ENCODE measurements at places on chromosomes 2 and 18.

GRCh38 chr18:3493501-3494244 lies 43.7 kb downstream of the TGIF1 start:
- no peak for DNase-seq

GRCh38 chr18:13313006-13313686 lies 94.6 kb downstream of the LDLRAD4 start:
- DNase-seq, result peak; percentile 6

DNA sequence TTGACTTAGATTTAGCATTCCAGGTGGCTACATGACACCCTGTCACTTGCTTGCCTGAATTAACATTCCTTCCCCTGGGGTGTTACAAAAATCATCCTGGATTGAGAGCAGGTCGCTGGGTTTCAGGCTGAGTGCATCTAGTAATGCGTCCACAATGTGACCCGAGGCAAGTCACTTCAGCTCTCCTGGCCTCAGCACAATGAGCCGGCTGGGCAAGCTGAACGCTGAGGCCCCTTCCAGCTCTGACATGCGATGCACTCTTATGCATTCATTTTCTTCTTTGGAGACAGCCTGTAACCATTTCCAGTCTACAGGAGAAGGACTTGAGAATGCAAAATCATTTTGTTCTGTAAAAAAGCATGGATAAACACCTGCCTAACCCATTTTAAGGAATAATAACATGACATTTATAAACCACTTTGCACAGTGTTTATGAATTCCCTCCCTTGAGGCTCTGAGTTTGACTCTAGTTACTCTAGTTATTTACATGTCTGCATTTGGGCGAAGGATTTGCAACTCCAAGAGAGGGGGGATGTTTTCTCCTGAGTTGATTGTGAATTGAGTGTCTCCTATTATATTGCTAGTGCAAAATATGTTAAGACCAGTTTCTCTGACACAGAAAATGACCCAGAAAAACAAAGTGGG lies 63.0 kb upstream of the CPO start:
- DNase-seq, result no peak

GRCh38 chr18:25818505-25818904 lies 271.9 kb downstream of the SS18 start:
- DNase-seq, result no peak

DNA sequence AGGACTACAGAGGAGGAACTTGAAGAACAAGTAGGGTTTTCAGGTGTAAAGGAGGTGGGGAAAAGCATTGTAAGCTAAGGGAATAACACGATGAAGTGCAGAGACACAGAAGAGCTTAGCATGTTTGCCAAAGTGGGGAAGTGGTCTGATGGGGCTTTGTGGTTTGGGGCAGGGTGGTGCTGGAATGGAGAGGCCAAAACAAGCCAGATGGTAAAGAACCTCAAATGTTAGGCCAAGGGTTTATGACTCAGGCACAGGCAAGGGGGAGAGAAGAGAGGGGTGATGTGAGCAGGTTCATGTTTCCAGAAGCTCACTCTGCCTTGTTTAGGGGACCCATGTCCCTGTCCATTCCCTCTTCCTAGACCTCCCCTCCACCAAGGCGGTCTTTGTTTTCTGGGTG lies 104.5 kb upstream of the YWHAQ start:
- DNase-seq, result no peak

DNA sequence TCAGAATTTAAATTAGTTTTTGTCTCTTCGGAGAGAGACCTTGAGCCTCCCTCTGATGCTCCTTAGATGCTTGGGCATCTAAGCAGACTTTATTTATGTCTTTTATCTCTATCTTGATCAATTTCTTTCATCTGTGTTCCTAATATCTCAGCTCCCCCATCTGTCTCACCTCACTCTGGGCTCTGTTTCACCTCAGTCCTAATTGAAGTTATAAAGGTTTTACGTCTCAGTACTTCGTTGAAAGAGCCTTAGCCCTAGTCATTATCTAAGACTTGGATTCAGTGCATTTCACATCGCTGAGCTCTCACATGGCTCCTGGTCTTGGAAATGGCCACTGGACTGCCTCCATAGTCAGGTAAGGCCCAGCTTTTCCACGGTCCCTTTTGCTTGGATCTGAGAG lies 13.8 kb upstream of the CTLA4 start:
- no peak for DNase-seq

DNA sequence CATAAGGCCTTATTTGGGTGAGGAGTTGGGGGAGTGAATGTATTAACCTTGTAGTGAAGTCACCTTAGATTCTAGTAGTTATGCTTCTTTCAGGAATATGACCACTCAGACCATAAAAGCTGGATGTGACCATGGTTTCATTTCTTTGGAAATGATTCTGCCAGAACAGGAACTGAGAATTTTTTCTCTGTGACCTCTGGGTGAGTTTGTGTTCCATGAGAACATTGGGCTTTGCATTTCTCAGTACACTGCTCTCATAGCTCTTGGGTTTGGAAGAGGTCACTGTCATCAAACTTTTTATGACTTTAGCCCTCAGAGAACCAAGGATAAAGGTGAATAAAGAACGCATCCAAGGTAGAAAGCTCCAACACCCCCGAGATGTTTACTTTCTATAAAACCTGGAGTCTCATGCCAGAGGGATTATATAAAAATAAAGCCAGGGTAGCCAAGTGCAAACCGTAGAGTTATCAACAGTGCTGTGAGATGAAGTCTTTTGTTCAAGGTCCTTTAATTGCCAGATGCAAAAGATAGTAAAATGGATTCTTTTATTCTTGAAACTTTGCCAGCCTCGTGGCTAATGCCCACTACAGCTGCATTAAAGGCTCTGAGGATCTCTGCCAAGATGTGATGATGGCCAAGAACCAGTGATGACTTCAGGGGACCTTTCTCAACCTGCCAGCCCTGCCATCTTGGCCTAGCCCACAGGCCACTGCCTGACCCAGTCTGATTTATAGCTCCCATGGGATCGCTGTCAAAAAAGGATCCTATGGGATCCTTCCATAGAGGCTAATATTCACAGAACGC lies 27.8 kb upstream of the MAT2A start:
- DNase-seq, result no peak

GRCh38 chr2:197075281-197075680 lies 148.8 kb upstream of the PGAP1 start:
- no peak for DNase-seq

GRCh38 chr2:49914281-49914680 lies 760.0 kb upstream of the FSHR start:
- DNase-seq, result no peak

- DNase-seq, result peak; percentile 12
These were observed 242.6 kb downstream of the PHLPP1 start for GRCh38 chr18:62957885-62958472.

GRCh38 chr2:36484454-36484853 lies 113.5 kb downstream of the FEZ2 start:
- DNase-seq, result no peak

GRCh38 chr2:105391058-105391627 lies 7.7 kb downstream of the FHL2 start:
- no peak for DNase-seq

DNA sequence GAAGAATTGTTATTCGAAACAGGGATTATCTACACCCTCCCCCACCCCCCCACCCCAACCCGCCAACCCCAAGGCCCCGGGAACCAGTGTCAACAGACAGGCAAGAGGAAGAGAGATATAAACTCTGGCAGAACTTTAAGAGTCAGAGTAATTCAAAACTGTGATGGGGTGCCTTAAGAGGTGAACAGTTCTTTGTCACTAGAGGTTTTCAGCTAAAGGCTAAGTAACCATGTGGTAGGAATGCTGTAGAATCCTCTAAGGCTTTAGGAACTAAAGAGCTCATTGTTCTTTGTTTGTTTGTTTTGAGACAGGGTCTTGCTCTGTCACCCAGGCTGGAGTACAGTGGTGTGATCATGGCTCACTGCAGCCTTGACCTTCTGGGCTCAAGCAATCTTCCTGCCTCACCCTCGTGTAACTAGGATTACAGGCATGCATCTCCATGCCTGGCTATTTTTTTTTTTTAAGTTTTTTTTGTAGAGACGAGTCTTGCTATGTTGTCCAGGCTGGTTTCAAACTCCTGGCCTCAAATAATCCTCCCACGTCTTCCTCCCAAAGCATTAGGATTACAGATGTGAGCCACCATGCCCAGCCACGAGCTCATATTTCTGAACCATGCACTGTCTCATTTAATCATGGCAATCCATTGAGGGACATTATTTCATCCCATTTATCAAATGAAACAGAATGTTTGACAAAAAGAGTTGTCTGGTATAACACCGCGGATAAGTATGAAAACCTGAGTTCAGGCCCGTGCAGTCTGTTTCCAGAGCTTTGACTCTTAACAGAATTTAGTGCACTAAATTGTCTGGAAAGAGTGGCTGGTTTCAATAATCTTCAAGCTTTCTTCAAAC lies 20.8 kb upstream of the TMEM17 start:
- DNase-seq, result no peak

- DNase-seq, result no peak
These were observed 1178.4 kb upstream of the TMEFF2 start for GRCh38 chr2:193373120-193373519.

GRCh38 chr2:48483506-48483905 lies 46.4 kb upstream of the STON1 start:
- no peak for DNase-seq

DNA sequence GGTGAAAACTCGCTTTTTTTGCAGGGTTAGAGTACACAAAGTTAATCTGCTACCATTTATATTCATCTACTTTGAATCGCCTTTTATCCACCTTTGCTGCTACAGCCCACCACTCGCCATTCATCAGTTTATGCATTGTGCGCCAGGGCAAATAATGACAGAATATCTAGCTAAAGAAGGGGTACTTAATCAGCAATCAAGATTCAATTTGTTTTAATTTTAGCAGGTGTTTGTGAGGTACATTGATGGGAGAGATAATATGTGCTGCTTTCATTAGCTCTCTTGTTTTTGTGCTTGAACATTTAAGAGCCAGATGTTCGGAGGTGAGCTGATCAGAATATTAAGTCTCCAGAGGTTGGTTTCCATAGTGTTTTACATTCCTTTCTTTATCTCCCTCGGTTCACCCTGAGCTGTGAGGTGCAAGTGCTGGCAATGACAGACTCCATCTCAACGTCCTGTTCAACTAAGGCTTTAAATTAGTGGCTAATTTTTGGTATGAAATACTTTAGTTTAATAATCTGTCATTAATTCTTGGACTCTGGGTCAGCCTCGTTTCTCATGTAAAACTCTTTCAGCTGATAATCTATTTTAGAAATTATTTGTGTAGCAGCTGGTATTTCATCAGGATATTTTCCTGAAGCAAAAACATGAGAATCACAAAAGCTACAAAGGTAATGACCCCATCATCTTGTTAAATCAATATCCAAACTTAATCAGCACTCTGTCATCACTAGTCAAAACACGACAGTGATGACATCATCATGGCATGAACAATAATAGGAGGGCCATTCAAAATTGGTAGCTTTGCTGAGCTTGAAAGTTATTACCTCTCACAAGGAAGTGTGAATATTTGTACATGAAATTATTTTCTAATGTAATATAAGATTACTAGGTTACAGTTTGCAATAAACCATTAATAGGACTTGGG lies 479.9 kb upstream of the FANCL start:
- DNase-seq, result no peak

DNA sequence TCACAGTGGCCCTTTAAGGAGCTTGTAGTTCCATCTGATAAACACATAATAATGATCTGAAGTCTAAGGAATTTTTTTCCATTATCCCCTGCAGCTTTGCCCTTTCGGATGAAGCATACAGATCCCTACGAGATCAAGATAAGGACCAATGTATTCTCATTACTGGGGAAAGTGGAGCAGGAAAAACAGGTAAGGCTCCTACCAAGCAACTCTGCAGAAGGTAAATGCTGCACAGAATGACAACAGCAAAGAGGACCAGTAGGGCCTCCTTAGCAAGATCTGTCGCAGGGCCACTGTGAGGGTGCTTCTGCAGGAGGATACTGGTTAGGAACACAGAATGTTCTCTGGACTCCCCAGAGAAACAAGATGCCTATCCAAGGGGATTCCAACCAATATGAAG lies 84.6 kb downstream of the MYO1B start:
- DNase-seq, result no peak

- DNase-seq, result no peak
These were observed 5.6 kb downstream of the TMEM247 start for GRCh38 chr2:46485002-46485401.
